ENCODE measurements at places on chromosomes 4 and X.

GRCh38 chr4:79170077-79170476 is 155.8 kb downstream of the NAA11 start:
- no peak for DNase-seq

DNA sequence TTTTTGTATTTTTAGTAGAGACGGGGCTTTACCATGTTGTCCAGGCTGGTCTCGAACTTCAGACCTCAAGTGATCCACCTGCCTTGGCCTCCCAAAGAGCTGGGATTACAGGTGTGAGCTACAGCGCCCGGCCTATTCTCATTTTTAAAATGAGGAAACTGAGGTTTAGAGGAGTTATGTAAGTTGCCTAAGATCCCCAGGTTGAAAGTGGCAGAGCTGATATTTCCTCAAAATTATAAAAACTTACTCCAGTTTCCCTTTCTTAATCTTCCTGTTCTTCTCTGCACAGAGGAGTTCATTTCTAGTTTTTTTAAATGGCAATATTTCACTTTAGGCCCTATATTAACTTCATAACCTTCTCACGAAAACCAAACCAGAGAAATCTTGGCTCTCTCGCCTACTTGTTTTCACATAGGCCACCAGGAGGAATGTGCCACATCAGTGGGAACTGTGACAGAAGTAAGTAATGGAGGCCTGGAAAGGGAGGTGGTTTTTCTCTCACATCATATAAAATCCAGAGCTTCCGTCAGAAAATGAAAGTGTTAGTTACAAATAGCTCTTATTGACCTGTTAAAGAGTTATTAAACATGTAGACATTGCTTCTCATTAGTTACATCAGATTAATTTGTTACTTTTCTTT is 16.1 kb upstream of the RS1 start:
- no peak for DNase-seq

GRCh38 chr4:144985014-144985413 is 113.0 kb downstream of the ANAPC10 start:
- no peak for DNase-seq

- DNase-seq, result no peak
Measured at GRCh38 chr4:12545812-12546211, 938.3 kb downstream of the RAB28 start.

DNA sequence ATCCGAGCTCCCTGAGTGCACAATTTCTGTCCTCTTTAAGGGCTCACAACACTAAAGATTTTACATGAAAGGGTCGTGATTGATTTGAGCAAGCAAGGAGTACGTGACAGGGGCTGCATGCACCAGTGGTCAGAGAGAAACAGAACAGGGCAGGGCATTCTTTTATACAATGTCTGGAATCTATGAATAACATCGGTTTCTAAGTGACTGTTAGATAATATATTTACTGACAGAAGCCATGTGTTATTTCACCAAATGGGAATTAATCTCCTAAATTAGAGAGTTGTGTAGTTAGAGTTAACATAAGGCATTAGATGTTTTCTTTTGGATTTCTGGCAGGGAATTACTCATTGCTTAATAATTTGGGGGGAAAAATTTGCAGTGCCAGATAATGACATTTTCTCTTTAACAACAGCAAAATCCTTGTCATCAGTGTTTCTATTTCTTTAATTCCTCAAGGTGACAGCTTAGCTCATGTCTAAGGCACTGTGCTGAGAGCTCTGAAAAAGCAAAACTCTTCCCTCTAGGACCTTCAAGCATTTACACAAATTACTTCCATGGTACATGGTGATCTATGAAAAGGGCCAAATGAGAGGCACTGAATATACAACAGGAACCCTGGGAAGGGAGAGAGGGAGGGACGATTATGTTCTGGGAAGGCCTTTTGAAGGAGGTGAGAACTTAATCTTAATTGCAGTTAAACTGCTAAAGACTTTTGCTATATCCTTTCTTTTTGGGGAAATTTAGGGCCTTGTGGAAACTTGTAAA is 145.0 kb downstream of the RTL3 start:
- no peak for DNase-seq

DNA sequence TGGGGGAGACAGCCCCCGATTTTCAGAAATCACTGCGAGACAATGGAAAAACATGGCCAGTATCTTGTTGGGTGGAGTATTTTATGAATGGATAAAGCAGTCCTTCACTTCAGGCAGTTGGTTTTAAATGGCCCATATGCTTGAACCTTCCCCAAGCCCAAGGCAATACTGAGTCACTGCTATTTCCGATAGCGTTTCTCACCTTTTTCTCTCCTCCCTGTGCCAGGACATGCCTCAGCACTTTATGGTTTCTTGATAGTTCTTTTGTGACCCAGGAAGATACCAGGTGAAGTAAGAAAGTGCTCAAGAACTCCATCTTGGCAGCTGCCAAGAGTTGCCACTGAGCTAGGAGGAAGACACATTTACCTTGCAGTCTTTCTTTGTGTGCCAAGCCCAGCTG is 26.8 kb upstream of the ESX1 start:
- DNase-seq, result no peak

DNA sequence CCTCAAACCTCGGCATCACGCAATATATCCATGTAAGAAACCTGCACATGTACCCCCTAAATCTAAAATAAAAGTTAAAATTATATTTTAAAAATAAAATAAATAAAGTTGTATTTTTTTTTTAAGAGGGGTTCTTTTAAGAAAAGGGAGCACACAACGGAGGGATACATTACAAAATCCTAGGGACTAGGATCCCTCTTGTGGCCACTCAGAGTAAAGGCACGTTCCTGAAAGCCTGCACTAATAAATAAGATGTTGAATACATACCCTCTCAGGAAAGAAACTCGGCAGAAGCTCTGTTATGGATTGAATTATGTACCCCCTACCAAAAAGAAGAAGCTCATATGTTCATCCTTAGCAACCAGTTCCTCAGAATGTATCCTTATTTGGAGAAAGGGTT is 50.9 kb upstream of the PRDX4 start:
- no peak for DNase-seq

- DNase-seq, result no peak
Measured at GRCh38 chr4:99847362-99847976, 30.8 kb downstream of the DAPP1 start.

GRCh38 chr4:159111416-159111815 is 8.5 kb downstream of the RAPGEF2 start:
- no peak for DNase-seq

DNA sequence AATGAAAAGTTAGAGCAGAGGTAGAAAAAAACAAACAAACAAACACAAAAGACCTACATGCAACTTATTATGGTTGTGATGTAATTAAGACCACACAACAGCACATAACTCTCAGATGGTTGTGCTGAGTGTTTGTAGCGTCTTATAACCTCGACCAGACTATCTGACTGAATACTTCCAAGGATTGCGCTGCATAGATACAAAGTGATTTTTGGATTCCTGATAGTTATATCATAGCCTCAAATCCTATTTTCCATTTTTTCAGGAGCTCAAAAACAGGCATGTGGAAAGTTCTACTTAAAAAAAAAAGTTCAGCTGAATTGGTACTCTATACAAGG is 236.1 kb downstream of the SPRY1 start:
- no peak for DNase-seq

DNA sequence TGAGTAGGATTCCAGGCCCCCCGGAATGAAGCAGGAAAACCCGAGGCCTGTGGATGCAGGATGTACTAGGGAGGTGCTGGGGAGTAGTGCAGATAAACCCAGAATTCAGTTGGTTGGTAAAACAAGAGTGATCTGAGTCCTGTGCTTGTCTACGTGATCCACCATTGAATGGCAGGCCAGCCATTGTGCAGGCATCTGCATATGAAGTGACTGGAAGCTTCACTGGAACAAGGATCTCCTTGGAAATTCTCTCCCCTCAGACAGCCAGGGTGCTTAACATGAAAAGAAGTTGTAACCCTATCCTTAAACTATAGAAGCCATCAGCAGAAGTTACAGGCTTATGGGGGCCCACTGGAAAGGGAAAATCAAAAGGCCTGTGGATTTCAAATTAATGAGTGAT is 656 bp upstream of the GSPT2 start:
- DNase-seq, result no peak

DNA sequence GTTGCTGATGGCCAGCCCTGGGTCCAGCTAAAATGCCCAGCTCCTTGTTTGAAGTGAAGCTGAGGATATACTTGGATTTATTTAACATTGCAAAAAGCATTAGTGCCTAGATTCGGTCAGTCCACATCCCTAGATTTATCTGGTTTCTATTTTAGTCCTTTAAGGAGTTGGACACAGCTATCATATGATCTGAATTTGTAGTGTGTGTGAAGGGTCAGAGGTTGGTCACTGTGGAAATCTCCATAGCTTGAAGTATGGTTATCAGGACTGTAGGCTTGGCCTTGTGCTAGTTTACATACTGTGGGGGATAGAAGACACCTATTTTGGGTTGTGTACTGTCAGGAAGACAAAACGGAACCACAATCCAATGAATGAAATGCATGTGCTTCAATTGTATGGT is 28.8 kb downstream of the NLGN3 start:
- no peak for DNase-seq

GRCh38 chrX:33001107-33001506 is 210.2 kb downstream of the DMD start:
- DNase-seq, result no peak

- DNase-seq, result no peak
Measured at GRCh38 chr4:23956601-23957364, 66.9 kb upstream of the PPARGC1A start.

DNA sequence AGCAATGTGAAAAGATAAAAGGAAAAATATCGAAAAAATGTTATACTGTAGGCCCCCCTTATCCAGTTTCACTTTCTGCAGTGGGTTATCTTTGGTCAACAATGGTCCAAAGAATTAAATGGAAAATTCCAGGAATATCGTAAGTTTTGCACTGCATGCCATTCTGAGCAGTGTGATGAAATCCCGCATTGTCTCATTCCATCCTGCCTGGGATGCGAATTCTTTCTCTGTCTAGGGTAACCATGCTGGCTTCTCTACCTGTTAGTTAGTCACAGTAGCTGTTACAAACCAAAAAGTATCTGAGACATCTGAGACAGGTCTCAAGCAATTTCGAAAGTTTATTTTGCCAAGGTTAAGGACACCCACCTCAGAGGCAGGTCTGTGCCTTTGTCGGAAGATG is 170.3 kb downstream of the COX18 start:
- DNase-seq, result no peak

DNA sequence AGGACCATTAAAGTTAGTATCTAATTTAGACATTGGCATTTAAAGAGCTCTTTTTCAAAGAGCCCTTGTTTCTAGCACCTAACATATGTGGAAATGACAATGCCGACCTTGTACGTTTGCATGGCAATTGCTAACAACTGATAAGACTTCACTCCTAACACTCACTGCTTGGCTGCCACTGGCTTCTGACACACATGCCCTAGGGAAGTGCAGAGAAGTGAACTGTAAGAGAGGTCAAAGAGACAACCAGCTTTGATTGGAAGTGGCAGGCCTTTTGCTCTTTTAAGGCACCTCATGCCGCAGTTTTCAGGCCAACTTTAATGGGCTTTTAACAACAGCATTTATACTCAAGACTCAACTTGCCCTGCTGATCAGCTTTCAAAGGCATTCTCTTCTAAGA is 158.4 kb downstream of the RAB28 start:
- DNase-seq, result no peak

DNA sequence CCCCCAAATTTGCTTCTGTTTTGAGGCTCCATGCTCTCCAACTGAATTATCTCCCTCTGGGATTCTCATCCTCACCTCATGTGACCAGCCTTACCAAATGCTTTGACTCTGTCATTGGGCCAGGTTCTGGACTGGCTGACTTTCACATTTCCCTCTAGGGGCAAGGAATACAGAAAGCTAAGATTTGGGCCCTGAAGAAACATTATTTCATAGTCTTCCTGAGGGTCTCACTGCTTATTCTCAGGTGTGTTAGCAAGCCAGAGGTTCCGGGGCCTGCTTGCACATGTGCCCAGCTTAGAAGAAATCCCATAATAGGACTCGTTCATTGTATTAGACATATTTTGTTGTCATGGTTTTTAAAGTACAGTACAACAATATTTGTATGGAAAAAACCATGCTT is 62.6 kb upstream of the TEX13D start:
- DNase-seq, result no peak

DNA sequence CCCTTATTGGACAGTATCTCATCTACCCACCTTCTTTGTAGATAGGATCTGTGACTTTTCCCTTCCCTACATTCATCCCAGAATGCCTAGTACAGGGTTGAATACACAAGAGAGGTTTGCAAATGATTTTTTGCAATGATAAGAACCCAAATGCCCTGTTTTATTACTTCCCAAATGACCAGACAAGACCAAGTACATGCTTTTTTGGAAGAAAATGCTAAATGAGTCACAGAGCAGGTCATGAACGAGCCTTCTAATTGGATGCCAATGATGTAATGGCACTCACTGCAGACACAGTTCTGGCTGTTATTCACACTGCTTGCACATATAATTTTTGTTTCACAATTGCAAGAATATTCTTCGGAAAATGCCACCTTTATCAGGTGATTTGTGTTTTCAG is 17.8 kb upstream of the GABRQ start:
- DNase-seq, result no peak

DNA sequence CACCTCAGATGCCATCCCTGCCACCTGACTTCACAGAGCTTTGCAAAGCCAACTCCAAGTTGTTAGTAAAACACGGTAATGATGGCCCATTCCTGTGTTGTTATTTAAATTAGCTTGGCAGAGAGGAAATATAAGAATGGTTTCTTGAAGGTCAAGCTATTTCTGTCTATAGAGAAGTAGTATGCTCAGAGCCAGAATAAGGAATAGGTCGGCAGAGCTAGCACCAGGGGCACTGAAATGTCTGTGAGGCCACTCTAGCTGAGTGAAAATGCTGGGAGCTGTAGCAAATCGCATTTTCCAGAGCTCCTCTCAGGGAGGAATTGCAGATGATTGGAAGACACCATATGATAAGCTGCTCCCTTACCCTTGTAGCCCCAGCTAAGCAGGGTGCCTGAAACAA is 615.4 kb upstream of the NR3C2 start:
- no peak for DNase-seq

DNA sequence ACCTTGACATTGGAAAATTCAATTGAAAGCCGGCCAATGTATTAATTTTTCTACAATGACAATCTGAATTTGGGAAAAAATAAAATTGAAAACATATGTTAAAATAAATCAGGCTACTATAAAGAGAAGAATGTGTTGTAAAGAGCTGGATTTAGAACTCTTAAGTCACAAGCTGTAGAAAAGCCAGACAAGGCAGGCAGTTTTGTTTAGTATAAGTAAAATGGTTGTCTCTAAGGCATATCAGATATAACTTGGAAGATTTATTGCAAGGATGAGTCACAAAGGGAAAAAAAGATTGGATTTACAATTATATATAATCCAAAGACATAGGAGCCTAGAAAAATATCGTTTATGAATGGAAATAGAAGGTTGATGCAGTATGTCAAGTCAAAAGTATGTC is 549.1 kb upstream of the EPHA5 start:
- no peak for DNase-seq

DNA sequence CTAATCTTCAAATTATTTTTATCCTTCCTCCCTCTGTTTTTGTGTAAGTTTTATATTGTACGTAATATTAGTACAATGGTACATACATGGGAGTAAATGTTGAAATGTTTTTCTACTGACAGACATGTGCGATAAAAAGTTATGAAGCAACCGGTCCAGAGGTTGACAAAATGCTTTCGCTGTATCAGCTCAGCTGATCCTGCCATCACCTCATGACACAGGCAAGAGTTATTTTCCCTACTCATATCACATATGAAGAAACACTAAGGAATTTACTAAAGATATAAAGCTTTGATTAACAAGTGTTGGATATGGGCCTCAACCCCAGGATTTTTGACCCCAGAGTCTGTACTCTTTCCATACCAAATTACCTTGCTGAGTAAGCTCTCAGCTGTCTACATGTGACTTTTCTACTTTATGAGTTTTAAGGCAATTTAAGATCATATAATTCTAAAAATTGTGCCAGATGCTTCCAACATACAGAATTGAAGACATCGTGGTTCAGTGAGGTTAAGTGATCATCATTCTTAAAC is 50.0 kb downstream of the CLCN5 start:
- DNase-seq, result no peak
